GM23338 (cell line): ENCODE measurements at places on chromosomes 5 and 9.
A peak's percentile ranks its signal among the peaks of the same experiment; 100 is the strongest.

DNA sequence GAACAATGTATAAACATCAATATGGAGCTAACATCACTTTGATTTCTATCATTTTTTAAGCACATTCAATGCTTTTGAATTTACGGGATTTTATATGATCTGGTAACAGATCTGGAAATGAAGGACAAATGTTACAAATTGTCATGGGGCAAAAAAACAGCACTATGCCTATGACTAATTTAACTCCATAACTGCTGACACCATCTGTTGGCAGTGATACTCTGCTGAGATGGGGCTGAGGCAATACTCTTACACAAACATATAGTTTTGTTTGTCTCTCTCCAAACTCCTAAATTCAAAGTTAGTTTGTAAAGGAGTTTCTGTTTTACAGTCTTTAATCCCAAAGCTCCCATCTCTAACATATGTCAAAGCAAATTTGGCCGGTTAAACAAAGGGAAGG lies 132.5 kb upstream of the FER start:
- no peak for DNase-seq

GRCh38 chr5:13519131-13519530 lies 425.4 kb downstream of the DNAH5 start:
- no peak for DNase-seq

DNA sequence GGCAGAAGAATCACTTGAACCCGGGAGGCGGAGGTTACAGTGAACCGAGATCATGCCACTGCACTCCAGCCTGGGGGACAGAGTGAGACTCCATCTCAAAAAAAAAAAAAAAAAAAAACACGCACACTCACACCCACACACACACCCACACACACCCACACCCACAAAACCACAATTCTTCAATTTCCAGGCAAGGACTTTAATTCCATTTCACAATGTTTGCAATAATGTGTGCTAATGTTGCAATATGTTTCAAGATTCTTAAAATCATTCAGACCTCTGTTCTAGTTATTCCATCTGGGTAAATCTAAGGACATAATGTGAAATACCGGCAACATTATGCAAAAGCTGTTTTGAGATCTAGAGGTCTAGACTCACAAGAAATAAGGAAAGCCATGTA lies 28.3 kb downstream of the CCDC69 start:
- DNase-seq: no peak

- no peak for DNase-seq
Observed at GRCh38 chr9:105445203-105445881, 2.5 kb upstream of the FSD1L start.

DNA sequence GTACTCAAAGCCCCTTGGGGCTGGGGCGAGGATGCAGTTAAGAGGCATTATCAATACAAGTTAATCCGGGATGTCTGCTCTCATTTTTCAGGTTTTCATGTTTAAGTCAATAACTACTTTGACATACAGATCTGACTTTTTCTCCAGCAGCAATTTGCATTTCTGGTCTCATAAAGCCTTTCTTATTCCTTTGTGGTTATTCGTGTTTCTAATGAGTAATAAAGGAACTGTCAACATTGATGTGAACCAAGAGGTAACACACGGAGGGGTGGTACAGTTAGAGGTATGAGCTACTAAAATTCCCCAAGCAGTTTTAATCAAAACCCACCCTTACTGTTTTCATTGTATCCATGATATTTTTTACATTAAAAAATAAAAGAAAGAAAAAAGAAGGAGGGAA lies 138.0 kb upstream of the NFIB start:
- DNase-seq: no peak

GRCh38 chr9:72199238-72199637 lies 50.0 kb downstream of the GDA start:
- DNase-seq: no peak

GRCh38 chr5:74738406-74738805 lies 28.5 kb downstream of the GFM2 start:
- no peak for DNase-seq

- no peak for DNase-seq
Observed at GRCh38 chr5:119313658-119314605, 41.9 kb upstream of the TNFAIP8 start.

GRCh38 chr5:140157032-140157781 lies 17.8 kb upstream of the CYSTM1 start:
- DNase-seq: peak; percentile 92

DNA sequence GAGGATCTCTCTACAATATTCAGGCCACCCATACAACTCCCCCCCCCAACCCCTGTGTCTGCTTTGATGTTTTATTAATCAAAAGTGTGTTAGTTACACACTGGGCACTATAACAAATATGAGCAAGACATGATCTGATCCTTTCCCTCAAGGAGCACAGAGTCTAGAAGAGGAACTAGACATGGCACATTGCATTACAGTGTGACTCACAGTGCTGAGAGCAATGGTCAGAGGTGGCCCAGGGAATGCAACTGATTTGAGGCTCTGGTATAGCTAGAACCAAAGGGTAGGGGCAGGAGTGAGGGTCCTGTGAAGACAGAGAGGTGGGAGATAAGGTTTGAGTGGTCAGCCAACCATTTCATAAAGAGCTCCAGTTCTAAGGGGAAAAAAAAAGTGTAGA lies 539.2 kb downstream of the ACTL7B start:
- DNase-seq: no peak

DNA sequence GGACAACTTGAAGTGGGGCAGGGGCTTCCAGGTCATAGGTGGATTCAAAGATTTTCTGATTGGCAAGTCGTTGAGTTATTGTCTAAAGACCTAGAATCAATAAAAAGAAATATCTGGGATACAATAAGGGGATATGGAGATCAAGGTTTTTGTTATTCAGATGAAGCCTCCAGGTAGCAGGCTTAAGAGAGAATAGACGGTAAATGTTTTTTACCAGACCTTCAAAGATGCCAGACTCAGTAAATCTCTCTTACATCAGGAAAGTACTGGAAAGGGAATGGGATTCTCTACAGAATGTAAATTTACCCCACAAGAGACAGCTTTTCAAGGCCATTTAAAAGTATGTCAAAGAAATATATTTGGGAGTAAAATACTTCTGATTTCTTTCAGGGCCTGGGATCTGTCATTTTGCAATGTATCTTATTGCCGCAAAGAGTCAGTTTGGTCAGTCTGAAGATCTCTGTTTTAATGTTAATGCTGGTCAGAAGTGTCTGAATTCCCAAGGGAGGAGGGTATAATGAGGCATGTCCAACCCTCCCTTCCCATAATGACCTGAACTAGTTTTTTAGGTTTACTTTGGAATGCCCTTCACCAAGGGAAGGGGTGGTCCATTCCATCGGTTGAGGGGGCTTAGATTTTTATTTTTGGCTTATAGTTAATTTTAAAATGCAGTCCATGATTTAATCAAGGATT lies 13.6 kb upstream of the LYSMD3 start:
- DNase-seq: peak; percentile 53

GRCh38 chr9:73531658-73532057 lies 380.0 kb downstream of the ANXA1 start:
- DNase-seq: no peak

GRCh38 chr5:150601491-150602345 lies 38.7 kb upstream of the SYNPO start:
- no peak for DNase-seq

- no peak for DNase-seq
Observed at GRCh38 chr9:14730461-14730898, 7.9 kb upstream of the CER1 start.

- peak; percentile 57 for DNase-seq
Observed at GRCh38 chr5:77218263-77218662, 7.8 kb downstream of the PDE8B start.

DNA sequence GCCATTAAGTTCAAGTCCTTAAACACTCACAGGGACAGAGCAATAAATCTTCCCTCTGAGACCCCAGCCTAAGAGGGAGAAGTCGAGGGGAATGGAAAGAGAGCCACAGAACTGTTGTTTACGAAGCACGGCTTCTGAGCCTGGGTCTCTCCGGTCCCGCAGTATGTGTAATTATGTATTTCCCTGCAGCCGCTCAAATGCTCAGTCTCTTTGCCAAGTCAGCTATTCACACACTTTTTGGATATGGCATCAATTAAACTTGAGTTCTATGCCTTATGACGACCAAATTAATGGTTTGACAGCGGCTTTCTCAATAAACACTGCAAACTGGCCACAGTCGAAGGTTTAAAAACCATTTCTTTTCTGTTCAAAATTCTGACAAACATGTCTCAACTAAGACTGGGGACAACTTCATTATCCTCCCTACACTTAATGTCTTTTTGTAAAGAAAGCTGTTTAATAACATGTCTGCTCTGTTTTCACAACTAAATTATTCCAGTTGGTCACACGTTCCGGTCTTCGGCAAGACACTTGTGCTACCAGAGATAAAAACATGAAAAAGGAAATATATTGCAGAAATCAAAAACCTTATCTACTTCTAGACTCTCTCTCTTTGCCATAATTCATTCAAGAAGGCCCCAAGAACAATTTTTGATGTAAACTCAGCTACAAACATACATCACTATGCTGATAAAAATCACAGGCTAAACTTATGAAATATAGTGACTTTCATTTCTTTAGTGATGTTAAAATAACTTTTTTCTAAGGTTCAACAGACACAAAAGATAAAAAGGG lies 203.2 kb downstream of the GAPVD1 start:
- DNase-seq: no peak

- no peak for DNase-seq
Observed at GRCh38 chr5:93277051-93277450, 304.0 kb downstream of the NR2F1-AS1 start.

DNA sequence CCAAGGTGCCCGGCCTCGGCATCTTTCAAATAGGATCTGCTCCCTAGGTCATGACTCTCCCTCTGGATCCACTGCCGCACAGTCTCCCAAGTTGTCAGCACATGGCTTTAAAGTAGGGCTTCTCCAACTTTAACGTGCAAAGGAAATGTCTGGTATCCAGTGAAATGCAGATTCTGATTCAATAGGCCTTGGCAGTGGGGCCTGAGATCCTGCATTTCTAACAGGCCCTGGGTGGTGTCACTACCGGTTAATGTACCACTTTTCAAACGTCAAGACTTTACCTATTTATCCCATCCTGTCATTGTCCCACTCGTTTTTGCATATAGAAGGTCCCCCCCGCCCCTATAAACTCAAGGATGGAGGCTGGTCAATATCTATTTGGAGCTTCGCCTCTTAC lies 137.6 kb upstream of the ZNF618 start:
- DNase-seq: peak; percentile 32

DNA sequence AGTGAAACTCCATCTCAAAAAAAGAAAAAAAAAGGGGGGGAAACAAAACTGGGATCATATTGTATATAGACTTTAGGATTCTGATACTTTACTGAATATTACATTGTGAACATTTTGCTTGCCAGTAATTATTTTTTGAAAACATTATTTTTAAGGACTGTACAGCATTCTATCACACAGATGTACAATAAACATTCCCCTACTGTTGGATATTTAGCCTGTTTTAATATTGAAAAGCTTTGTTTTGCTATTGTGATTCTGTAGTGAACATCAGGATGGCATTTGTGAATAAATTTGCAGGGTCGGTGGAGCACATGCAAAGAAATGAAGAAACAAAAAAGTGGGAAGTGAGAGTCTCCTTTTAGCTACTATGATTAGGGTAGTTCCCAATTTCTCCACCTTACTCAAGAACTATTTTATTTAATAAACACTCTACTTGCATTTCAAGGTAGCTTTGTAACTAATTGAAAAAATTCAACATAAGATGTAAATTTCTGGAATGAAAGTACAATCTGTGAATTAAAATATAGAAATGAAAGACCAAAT lies 18.7 kb downstream of the RASGRF2 start:
- no peak for DNase-seq

GRCh38 chr5:144072518-144072927 lies 97.9 kb downstream of the YIPF5 start:
- no peak for DNase-seq

DNA sequence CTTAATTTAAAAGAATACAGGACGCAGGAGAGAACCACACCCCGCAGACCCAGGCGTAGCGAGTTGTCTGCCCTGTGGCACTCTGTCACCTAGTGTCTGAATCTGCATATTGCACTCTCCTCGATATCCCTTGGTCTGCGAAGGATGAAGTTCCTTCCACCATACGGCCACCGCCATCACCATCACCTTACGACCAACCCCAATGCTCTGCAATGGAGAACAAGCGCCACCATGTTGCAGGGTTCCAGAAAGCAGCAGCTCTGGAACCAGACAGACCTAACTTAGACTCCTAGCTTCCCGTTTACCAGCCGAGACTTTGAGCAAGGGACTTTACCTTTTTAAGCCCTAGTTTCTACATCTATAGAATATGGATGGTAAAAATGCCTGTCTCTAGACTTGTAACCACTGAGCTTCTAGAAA lies 77.4 kb upstream of the DMRT1 start:
- peak; percentile 94 for DNase-seq

GRCh38 chr5:82613891-82614290 lies 335.7 kb upstream of the RPS23 start:
- DNase-seq: no peak

- DNase-seq: no peak
Observed at GRCh38 chr9:6692433-6692832, 46.9 kb upstream of the GLDC start.

DNA sequence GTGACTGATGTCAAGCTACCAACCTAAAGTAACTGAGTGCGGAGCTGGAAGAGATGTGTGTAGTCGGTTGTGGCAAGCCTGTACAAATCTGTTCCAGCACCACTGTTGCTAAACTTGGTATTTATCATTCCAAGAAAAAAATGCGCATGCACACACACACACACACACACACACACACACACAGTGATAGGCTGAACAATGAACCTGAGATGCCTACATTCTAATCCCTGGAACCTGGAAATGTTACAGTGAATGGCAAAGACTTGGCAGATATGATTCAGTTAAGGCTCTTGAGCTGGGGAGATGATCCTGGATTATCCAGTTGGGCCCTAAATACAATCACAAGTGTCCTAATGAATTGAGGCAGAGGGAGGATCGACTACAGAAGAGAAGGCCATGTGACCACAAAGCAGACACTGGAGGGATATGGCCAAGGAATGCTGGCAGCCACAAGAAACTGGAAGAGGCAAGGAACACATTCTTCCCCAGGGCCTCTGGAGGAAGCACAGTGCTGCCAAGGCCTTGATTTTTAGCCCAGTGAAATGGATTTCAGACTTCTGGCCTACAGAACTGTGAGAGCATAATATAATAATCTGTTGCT lies 49.7 kb upstream of the LHFPL2 start:
- no peak for DNase-seq

- no peak for DNase-seq
Observed at GRCh38 chr5:3564116-3564515, 31.5 kb upstream of the IRX1 start.

DNA sequence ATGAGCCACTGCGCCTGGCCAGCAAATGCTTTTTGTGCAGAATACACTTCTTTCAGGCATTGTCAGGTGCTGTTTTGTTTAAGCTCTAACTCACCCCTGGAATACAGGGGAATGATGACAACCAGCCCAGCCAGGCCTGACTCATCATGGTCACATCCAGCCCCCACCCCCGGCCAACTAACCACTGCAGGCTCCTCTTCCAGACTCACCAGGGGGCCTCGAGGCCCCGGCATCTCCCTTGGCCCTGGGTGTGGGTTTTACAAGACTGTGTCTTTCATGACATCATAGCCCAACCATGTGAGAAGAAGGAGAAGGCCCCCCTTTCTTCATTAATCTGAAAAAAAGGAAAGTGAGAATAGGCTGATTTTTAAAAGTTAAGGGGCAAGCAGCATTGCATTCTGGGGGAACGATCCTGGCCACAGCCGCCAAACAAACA lies 35.5 kb downstream of the OLFML2A start:
- no peak for DNase-seq

- peak; percentile 8 for DNase-seq
Observed at GRCh38 chr5:133397348-133397747, 215.0 kb downstream of the FSTL4 start.
